ENCODE measurements at places on chromosomes 3 and 15.
A peak's percentile ranks its signal among the peaks of the same experiment; 100 is the strongest.

GRCh38 chr15:38610748-38611147 lies 46.1 kb upstream of the RASGRP1 start:
- no peak for DNase-seq

- no peak for DNase-seq
Measured at GRCh38 chr15:100703671-100704070, 101.3 kb downstream of the ASB7 start.

DNA sequence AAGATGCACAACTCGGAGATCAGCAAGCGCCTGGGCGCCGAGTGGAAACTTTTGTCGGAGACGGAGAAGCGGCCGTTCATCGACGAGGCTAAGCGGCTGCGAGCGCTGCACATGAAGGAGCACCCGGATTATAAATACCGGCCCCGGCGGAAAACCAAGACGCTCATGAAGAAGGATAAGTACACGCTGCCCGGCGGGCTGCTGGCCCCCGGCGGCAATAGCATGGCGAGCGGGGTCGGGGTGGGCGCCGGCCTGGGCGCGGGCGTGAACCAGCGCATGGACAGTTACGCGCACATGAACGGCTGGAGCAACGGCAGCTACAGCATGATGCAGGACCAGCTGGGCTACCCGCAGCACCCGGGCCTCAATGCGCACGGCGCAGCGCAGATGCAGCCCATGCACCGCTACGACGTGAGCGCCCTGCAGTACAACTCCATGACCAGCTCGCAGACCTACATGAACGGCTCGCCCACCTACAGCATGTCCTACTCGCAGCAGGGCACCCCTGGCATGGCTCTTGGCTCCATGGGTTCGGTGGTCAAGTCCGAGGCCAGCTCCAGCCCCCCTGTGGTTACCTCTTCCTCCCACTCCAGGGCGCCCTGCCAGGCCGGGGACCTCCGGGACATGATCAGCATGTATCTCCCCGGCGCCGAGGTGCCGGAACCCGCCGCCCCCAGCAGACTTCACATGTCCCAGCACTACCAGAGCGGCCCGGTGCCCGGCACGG lies 991 bp downstream of the SOX2 start:
- DNase-seq, result no peak

GRCh38 chr3:90184861-90185260 lies 1077.4 kb downstream of the EPHA3 start:
- DNase-seq, result peak; percentile 63

GRCh38 chr15:88113613-88114308 lies 142.8 kb downstream of the NTRK3 start:
- no peak for DNase-seq

GRCh38 chr3:20912406-20912805 lies 726.4 kb upstream of the SGO1 start:
- DNase-seq, result no peak

- no peak for DNase-seq
Measured at GRCh38 chr3:124652009-124652408, 78.2 kb upstream of the UMPS start.

GRCh38 chr3:13349823-13350222 lies 70.3 kb downstream of the NUP210 start:
- no peak for DNase-seq

DNA sequence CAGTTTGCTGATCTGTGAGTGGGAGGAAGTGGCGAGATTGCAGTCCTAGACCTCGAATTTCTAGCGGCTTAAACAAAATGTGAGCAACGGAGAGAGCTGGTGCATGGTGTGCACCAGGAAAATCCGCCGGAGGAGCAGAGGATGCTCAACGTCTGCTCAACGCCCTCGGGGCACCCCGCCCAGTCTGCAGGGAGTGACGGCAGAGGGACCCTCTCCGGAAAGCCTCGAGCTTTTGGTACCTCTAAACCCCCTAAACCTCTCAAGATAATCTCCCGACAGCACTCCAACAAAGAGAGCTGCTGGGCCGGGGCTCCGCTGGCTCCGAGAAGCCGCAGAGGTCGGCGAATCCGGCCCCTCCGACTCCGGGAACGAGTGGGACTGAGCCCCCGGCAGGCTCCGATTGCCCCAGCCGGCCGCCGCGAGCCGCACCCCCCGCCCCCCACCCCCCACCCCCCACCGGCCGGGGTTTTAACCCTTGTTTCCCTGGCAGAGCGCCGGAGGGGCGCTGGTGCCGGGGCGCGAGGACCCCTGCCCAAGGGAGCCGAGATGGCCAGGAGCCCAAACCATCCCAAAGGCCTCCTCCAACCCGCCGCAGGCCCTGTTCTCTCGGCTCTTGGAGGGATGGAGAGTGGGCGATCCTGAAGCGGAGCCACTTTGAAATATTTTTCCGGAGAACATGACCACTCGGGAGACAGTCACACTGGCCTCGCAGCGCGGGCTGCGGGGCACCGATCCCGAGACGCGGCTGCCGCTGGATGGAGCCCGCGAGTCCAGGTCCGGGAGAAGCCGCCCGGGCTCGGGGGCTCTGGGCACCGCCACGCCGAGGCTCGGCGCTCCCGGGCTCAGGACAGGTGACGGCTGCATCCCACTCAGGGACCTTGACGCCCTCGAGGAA lies 1.5 kb downstream of the MEGF11 start:
- DNase-seq, result peak; percentile 51

DNA sequence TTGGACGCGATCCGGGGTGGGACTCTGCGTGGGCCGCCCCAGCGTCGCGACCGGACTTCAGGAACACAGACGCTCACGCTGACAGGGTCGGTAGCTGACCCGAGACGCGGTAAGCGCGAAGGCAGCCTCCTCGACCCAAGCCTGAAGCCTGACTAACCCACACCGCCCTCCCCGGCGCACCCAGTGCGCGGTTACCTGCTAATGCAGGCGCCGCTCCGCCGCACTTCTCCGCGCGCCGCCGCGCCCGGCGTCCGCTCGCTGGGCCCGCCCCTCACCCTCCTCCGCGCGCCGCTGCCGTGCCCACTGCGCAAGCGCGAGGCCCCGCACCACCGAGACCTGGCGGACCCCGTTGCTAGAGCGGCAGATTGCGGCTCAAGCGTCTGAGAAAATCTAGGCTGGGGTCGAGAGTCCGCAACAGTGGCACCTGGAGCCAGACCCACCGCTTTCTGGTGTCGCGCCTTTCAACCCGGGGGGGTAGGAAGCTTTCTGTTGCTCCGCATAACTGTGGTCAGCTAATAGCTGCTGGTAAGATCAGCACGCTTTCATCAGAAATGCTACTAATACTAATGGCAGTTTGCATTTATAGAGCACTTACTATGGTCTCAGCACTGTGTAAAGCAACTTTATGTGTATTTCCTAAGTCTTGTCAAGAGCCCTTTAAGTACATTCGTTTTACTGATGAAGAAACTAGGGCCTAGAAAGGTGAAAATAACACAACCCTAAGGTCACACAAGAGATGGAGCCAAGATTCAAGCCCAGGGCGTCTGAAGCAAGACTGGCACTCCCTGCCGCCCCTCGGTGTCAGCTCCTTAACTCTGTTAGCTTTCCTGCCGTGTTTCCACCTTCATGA lies at the start of gene TBCCD1:
TSS of gene TBCCD1 (minus strand) at position 268 of the 850 bp plus-strand sequence. CDS start 3,010 bp downstream, outside the sequence.
- peak; percentile 90 for DNase-seq

- DNase-seq, result no peak
Measured at GRCh38 chr15:49131403-49131802, 24.0 kb downstream of the COPS2 start.

DNA sequence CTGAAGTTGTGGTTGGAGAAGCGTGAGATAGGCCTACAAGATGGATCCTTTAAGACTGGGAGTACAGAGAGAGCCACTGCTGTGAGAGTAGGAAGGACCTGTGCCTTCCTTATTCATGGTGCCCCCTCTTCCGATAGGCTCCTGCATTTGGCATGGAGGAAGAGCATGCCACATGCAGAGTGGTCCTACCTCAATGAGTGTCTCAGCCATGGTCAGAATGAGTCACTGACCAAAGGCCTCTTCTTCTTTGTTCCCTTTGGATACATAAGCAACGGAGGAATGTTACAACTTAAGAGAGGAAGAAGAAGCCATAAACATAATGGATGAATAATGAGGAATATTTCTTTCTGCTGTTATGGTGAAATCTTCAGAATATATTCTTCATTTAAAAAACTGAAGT lies 681.2 kb upstream of the GRM7 start:
- no peak for DNase-seq

GRCh38 chr3:136068708-136069107 lies 103.2 kb downstream of the PPP2R3A start:
- DNase-seq, result no peak

DNA sequence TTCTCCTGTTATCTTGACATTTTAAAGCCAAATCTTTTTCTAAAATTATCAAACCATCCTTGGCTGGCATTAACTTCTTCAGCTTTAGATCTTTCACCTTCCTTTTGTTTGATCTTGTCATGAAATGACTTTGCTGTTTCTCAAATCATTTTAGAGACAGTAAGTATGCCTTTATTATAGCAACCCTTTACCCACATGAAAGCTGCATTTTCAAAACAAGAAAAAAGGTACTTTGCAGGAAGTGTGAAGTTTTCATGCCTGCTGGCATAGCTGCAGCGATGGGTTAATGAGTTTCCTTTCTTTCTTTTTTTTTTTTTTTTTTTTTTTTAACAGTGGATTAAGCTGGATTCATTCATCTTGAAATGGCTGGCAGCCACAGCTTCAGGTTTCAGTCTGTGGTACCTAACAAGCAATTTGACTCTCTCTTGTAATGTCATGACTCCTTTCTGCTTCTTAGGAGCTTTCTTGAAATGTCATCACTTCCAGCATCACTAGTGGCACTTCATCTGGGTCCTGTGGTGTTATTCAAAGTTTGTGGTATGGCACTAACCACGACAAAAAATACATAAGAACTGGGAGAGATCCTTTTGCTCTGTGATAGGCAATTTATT lies 18.8 kb downstream of the SLC25A26 start:
- no peak for DNase-seq
